Cardiac muscle cell (in vitro differentiated cells and primary cell): ENCODE measurements at places on chromosomes 11 and 22. TPM values are rescaled to one million over a fixed set of nuclear protein-coding genes. Genes with fewer than 3 reads are reported as not detected.

DNA sequence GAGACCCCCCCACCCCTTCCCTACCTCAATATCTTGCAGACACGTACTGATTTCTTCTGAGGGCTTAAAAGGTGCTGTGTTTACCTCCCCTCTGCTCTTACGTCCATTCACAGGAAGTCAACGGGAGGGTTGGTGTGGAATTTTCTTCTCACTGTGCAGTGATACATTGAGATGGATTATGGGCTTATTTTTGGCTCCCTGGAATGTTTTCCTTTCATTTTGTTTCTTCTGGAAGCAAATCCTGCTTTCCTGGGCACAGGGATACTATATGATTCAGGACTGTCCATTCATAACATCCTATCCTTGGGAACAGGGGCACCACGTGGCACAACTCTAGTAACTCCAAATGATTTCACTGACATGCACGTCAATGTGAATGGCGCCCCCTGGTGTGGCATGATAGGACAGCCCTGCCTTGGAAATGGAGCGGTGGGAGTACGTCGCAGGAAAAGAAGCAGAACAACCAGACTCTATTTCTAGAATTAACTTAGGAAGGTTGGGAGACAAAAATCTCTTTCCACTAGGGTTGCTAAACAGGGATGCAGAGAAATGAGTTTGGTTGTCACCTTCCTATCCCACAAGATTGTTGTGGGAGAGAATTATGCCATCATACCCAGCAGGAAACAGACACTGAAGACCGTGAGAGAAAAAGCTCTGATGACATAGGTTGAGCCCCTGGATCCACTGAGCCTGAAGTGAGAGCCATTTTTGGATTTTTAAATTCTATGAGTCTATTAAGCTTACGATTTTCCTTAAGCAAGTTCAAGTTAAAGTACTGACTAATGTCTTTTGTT is 146.5 kb upstream of the RAG2 start:
- DNase-seq, result peak; percentile 73

- DNase-seq, result no peak
Observed at GRCh38 chr11:120645639-120646038, 134.1 kb downstream of the GRIK4 start.

GRCh38 chr11:124672536-124673215 is 863 bp downstream of the SIAE start:
- no peak for DNase-seq

- DNase-seq, result no peak
Observed at GRCh38 chr22:39287076-39287725, 32.2 kb downstream of the RPL3 start.

GRCh38 chr11:125886997-125887372 is 483 bp upstream of the HYLS1 start:
- peak; percentile 42 for DNase-seq

Gene CRYBB3
- not detected in 2 replicates for total RNA-seq

Gene TMPRSS6
- total RNA-seq, result not detected in 2 replicates

Gene WT1
- 5.0 and 5.2 TPM in 2 replicates for total RNA-seq

Gene BRMS1
- 29.3 and 33.2 TPM in 2 replicates for total RNA-seq

Gene USP28
- total RNA-seq, result 95.9 and 148 TPM in 2 replicates

Gene FAM181B
- total RNA-seq, result 0.60 and 0.99 TPM in 2 replicates

Gene C11orf65
- 1.6 TPM in 1 of 2 replicates, not detected in the other for total RNA-seq
